ENCODE measurements at places on chromosomes 11 and 22.

DNA sequence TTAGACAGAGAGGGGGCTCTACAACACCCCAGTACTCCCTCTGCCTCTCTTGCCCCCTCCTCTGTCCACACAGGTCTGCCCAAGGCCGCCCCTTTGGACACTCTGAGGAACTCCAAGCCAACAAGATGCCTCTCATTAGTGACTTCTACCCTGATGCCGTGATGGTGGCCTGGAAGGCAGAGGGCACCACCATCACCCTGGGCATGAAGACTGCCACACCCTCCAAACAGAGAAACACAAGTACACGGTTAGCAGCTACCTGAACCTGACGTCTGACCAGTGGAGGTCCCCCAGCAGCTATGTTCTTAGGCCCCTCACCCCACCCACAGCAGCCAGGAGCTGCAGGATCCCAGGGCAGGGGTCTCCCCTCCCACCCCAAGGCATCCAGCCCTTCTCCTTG is 125.1 kb downstream of the MED15 start:
- DNase-seq, result no peak

DNA sequence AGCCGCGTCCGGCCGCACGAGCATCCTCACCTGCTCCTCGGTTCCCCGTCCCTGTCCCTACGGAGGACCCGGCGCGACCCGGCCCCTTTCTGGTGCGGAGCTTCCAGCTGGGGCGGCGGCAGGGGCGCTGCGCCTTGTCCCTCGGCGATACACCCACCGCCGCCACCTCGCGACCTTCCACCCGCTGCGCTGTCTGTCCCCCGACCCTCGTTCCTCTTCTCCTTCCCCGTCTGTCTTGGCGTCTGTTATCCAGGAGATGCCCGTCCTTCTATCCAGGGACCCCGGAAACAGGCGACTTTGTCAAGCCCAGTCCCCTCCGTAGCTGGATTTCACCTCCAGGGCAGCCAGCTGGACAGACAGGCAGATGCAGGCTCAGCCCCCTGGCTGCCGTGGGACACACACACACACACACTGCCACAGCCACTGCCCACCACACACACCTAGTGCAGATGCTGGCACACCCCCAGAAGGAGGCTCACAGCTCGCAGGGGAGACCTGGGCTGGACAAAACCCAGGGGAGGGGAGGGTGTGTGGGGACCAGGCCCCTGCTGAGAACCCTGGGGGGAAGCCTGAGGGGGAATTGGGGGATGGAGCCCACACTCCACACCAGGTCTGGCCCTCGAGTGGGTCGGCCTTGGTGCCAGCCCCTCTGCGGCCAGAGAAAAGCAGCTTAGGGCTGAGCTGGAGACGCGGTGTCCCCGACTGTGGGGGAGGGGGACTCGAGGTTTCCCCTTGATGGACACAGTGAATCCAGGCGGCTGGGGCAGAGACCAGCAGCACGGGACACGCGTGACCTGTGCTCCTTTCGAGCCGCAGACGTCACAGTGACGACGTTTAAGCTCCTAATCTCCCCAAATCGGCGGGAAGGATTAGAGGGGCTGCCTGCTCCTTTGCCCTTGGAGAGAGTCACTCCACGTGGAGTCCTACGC is 788 bp downstream of the DRD4 start:
- DNase-seq, result no peak

GRCh38 chr11:9313648-9314290 is 624 bp downstream of the TMEM41B start:
- no peak for DNase-seq

- DNase-seq, result no peak
These were observed 48.2 kb upstream of the MYEOV start for GRCh38 chr11:69245491-69246345.

GRCh38 chr11:79403839-79404238 is 37.0 kb downstream of the TENM4 start:
- DNase-seq, result no peak

DNA sequence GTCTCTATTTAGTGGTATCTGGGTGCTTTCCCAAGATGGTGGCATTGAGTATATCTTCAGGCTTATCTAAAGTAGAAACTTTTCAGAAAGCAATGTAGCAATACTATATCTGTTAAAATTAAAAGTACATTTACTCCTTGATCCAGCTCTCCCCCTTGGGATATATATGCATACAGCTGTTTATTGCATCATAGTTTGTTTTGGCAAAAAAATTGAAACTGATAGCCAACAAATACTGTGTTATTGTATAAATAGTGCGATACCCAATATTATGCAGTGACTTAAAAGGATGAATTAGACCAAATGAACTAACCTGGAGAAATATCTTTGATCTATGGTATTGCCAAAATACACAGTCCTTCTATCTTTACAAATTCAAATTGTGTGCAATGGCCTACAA is 8.4 kb upstream of the OR10A3 start:
- DNase-seq, result no peak

DNA sequence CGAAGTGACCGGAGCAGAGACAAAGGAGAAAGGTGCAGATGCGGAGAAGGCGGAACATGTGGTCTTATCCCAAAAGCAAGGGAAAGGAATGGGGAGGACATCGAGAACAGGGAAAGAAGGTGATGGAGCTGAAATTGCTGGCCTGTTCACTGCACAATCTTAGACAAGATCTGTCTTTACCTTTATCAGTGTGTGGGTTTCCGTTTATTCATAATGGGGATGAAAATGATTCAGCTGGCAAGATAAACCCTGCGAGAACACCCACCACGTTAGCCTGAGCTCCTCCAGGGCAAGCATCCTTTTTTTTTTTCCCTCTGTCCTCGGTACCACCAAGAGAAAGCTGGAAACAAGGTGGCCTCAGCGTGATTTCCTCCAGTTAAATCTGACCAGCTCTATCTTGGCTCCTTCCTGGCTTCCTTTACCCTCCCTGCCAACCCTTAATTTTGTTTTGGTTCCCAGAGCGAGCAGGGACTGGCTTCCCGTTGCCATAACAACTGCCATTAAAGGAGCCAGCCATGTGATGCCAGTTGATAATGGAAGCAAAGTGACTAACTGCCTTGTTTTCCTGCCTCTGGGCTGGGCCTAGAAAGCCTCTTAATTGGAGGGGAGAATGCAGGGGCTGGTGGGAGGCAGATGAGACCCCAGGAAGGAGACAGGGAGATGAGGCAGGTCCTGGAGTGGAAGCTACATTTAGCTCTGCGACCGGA is 4.2 kb downstream of the SGSM1 start:
- DNase-seq, result no peak

- DNase-seq, result no peak
These were observed 12.6 kb downstream of the PRAME start for GRCh38 chr22:22546490-22546889.

DNA sequence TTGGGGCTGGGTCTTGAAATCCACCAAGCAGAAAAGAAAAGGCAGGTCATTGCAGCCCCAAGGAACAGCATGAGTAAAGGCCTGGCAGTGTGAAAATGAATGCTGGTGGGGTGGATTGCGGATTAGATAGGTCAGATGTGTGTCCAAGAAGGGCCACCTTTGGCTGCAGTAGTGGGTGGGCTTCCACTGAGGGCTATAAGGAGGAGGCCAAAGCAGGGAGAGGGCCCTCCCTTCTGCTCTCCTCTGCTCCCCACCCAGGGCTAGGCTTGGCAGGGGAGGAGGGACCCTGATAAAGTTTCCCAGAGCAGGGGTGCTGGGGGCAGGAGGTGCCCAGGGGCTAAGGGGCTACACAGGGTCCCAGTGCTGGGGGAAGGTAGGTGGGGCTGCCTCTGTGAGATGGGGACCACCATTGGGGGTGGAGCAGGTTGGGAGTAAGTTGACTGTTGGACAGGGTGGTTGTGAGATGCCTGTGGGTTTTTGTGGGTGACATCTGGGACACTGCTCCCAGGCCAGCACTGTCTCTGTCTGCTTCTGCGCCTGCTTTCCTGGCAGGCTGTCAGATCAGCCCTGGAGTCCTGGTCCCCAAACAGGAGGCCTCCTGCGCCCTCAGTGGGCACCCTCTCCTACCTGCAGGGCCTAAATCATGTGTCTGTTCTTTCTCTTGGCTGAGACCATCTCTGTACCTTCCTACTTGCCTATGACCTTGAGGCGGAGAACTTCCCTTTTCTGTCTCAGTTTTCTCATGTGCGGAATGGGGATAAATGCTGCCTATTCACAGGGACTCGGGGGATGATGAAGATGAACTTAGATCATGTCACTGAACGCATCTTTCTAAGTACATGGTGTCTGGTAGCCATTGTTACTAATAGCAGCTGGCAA is 1.9 kb downstream of the CAPN5 start:
- no peak for DNase-seq

GRCh38 chr11:94553938-94554337 is 10.2 kb downstream of the FUT4 start:
- DNase-seq, result no peak

GRCh38 chr11:30879322-30880005 is 293.3 kb upstream of the MPPED2 start:
- peak; percentile 87 for DNase-seq

Data from NCI-H2081 treated with DMSO at 0.1 percent for 48 hours (cell line).